ENCODE measurements at places on chromosomes 3 and 15.
A peak's percentile ranks its signal among the peaks of the same experiment; 100 is the strongest.

GRCh38 chr3:175670557-175670956 lies 811.4 kb downstream of the NAALADL2 start:
- DNase-seq, result no peak

- DNase-seq, result no peak
Observed at GRCh38 chr3:106518516-106518915, 649.7 kb upstream of the CBLB start.

DNA sequence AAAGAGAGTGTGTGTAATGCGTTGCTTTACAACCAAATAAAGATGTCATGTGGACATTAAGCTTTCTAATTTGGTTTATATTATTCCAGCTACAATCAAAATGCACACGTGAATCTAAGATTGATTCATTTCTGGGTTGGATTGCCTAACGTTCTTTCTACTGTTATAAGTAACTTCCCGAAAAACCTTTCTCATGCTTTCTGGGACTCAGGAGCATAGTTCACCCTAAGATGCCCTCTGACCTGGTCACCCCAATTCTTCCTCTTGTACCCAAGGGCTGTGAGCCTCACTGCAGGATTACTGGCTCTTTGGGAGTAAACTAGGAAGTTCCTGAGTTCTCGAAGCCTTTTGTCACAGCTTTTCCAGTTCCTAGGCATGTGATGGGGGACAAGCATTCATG lies 12.7 kb upstream of the LMCD1 start:
- DNase-seq, result no peak

DNA sequence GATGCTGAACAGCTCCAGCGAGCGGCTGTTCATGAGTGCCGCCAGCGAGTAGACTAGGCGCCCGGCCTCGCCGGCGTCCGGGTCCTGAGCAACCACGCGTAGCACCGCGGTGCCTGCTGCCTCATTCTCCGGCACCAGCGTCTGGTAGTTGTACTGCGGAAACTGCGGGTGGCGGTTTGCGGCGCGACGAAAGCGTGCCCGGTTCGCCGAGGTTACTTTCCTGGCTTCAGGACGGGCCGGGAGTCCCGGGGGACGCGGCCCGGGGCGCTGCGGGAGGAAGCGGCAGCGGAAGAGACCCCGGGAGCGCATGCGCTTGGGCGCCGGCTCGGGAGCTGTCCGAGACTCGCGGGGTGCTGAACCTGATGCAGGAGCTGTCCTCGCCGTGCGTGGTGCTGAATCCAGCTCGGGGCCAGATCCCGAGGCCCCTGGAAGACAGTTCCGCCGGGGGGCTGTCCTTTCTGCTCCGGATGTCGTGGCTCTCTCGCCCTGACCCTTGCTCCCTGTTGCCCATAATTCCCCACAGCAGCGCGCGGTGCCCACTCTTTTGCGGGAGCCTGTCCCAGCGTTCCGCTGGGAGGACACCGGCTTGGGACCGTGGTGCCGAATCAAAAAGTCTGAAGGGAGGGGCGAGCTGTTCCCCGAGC lies 1.1 kb downstream of the CELSR3 start:
- DNase-seq, result peak; percentile 59

DNA sequence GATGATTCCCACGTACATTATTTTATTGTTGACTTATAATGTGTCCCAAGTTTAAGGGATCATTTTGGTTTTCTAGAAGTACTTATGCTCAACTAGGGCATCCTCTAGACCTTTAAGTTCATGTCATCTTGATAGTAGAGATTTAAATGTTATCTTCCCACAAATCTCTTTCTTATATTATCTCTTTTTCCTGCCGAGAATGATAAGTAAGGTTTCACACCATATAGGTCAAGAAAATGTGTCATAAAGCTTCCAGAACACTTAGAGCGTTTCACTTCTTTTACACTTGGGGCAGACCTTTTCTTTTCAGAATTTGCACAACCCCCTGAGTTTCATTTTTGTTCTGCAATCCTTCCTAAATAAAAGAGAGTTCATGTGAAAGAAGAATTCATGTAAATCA lies 142.0 kb upstream of the CBLB start:
- DNase-seq, result no peak

DNA sequence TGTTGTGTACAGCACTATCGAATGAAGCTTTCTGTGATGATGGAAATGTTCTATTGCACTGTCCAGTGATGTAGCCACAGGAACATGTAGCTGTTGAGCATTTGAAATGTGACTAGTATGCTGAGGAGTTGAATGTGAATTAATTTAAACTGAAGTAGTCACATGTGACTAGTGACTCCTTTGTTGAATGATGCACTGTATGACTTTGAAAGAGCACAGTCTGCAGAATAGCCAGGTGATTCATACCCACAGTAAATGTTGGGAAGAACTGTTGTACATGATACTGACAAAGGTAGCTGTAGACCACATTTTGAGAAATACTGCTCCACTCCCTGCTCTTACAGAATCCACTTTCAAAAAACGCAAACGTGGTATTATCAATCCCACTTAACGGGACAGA lies 34.0 kb upstream of the ACTL6A start:
- no peak for DNase-seq

- DNase-seq, result no peak
Observed at GRCh38 chr3:51617597-51617996, 53.5 kb upstream of the TEX264 start.

GRCh38 chr15:72365844-72366243 lies 10.0 kb downstream of the HEXA start:
- no peak for DNase-seq

DNA sequence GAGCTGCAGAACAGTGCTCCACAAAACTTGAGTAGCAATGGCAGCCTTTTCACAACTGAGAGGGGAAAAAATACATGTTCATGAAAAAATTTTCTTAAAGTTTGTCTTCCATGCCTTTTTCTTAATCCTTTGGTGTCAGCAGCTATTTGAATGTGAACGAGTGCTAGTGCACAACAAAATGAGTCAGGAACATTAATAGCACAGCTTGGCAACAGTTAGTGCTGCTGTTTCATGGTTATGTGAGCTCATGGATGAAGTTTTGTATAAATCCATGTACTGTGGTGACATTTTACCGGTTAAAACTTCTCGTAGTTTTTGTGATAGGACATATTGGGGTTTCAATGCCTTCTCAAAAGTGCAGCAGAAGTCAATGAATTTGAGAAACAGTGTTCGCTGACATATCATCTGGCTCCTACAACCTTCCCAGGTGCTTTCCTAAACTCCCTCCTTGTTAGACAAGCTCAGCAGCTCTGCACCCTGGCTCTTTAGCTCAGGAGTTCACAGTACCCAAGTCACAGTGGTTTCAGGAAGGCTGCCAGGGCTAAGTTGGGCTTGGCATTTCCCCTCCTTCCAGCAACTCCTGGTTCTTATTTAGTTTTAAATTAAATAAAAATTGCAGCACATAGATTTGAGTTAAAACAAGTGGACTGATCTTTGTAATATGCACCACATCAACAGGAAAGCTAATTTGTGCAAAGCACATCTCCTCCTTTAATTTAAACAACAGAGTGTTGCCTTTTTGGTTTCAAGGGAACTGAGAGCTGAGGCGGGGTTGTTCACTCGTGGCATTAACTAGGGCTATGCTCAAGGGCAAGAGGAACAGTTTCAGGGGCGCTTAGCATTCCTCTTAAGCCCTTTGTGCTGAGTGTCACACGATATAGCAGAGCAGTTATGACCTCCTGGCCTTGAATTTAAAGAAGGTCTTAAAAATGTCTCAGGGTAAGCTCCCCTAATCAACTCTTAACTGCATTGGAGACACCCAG lies 362.8 kb downstream of the CHST2 start:
- peak; percentile 36 for DNase-seq

- DNase-seq, result no peak
Observed at GRCh38 chr3:7581831-7582230, 720.9 kb downstream of the GRM7 start.

DNA sequence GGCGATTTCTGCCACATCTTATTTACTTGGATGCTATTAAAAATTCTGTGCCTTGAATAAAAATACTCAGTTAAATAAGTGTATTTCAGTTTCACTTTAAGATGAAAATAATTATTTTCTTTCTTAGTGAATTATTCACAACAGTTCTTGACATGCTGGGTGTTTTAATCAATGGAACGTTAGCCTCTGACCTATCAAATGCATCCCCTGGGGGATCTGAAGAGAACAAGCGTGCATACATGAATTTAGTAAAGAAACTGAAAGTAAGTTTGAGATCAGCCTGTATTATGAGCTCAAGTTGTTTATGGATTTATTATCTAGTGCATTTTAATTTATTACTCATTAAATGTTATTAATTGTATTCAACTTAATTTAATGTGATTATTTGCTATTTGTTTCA lies 597 bp downstream of the P2RY12 start:
- DNase-seq, result no peak

GRCh38 chr15:101159936-101160815 lies 91.7 kb downstream of the CHSY1 start:
- no peak for DNase-seq

DNA sequence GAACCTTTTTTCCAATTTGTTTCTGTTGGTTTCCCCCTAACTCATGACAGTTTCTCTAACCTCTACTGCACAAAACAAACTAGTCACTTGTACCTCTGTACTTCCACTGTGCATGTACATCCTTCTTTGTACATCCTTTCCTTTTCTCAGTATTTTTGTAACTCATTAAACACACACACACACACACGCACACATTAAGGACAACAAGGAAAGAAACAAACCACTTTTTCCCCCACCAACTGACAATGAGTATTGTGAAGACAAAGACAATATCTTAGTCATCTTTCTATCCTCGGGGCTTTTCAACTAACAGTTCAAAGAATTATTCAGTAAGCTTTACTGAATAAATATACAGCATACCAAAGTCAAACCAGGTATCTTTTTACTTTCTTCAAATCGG lies 170.5 kb downstream of the VPS13C start:
- no peak for DNase-seq

DNA sequence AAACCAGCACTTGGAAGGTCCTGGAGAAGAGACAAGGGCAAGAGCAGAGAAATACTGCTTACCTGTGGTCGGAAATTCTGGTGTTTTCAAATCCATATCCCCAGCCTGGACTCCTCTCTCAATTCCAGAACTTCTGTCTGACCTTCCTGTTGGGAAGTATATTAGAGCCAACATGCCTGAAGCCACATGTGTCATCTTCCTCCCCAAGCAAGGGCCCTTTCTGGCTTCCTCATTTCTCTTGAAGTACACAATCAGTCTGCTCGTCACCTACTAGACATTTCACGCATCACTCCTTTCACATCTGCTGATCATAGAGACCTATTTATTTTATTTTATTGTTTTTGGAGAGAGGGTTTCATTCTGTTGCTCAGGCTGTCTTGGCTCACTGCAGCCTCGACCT lies 8.4 kb downstream of the PARP14 start:
- DNase-seq, result no peak

- DNase-seq, result no peak
Observed at GRCh38 chr15:79620112-79620857, 188.1 kb downstream of the MINAR1 start.

GRCh38 chr3:127612966-127613365 lies 14.8 kb downstream of the MCM2 start:
- DNase-seq, result no peak

DNA sequence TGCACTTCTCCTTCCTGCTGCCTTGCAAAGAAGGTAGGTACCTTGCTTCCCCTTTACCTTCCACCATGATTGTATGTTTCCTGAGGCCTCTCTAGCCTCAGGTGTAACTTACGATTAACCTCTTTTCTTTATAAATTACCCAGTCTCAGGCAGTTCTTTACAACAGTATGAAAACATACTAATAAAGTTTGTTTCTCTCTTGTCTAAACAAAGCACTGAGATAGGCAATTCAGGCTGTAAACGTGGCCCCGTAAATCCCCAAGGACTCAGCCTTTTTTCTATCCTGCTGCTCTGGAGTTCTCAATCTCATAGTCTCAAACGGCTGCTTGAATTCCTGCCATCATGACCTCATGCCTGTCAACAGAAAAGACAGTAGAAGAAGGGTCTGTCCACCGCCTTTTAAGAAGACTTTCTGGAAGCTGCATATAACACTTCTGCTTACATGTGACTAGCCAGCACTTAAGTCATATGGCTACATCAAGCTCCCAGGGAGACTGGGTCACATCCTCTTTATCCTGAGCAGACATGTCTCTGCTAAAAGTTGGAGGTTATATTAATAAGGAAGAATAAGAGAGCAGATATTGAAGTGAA lies 257.8 kb downstream of the EBLN2 start:
- peak; percentile 49 for DNase-seq

DNA sequence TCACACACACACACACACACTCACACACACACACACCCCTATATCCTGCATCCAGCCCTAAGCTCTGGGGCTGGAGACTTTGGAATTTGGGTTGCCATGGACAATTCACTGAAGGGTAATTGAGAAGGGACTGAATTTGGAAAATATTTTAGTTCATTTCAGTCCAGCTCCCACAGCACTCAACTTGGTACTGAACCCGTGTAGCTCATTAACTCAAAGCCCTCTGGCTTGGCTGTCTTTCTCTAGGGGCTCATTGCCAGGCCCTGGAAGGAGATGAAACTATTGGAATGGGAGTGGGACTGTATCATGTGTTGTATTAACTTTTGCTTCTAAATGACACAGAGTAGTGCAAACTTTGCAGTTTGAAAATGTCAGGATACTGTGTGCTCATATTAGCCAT lies 157.3 kb downstream of the EPHB1 start:
- no peak for DNase-seq

DNA sequence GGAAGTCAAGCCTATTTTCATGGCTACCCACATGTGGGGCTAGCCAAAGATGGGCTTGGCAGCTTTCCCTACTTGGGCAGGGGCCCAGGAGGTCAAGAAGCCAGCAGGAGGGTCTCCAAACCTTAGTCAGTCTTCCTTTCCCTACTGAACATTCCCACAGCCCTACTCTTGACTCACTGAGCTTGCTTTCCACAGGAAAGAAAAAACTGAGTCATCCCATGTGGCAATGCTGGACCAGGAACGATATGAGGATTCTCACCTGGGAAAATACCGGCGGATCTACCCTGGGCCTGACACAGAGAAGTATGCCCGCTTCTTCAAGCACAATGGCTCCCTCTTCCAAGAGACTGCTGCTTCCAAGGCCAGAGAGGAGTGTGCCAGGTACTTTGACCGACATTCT lies 3.7 kb upstream of the NGRN start:
- peak; percentile 32 for DNase-seq

GRCh38 chr3:108292450-108292849 lies 3.9 kb upstream of the HHLA2 start:
- DNase-seq, result no peak

Measured in colonic mucosa (tissue), 4 donors.